ENCODE measurements at places on chromosomes 13 and 19. TPM values are rescaled to one million over a fixed set of nuclear protein-coding genes. Genes with fewer than 3 reads are reported as not detected.

The ANKLE1 gene
- under 0.01 TPM for total RNA-seq

The CACNG8 gene
- not detected for total RNA-seq

The TEX26 gene
- not detected for total RNA-seq

The DCT gene
- total RNA-seq, result not detected

The IRF3 gene
- 111 TPM for total RNA-seq

The HIPK4 gene
- total RNA-seq, result not detected

The SEMA6B gene
- 0.24 TPM for total RNA-seq

The ZNF726 gene
- total RNA-seq, result 1.2 TPM

The GIPR gene
- total RNA-seq, result 0.96 TPM

The FXYD7 gene
- not detected for total RNA-seq

The IZUMO2 gene
- total RNA-seq, result not detected

The COL4A1 gene
- total RNA-seq, result 11.3 TPM

The ZNF835 gene
- 0.21 TPM for total RNA-seq

The STOML3 gene
- not detected for total RNA-seq

The RAB4B gene
- total RNA-seq, result 8.0 TPM

The CEP89 gene
- 7.5 TPM for total RNA-seq

The CLEC4M gene
- total RNA-seq, result not detected

The OR7C1 gene
- total RNA-seq, result under 0.01 TPM

The NALCN gene
- 2.4 TPM for total RNA-seq

The ZGLP1 gene
- 0.21 TPM for total RNA-seq

The ADGRE3 gene
- not detected for total RNA-seq

The ATP4A gene
- not detected for total RNA-seq

The CCDC70 gene
- not detected for total RNA-seq

The KCNN4 gene
- total RNA-seq, result 24.8 TPM

The LMTK3 gene
- 3.1 TPM for total RNA-seq

The ZNF626 gene
- total RNA-seq, result 10.0 TPM

The CPT1C gene
- total RNA-seq, result 1.9 TPM

The C19orf85 gene
- total RNA-seq, result not detected

The TSKS gene
- total RNA-seq, result not detected

The KIR3DL2 gene
- not detected for total RNA-seq

The IRGC gene
- not detected for total RNA-seq

The FBN3 gene
- total RNA-seq, result not detected

The SPTBN4 gene
- total RNA-seq, result 0.24 TPM

The GIPC3 gene
- total RNA-seq, result not detected

The AMER2 gene
- total RNA-seq, result not detected

The KLF1 gene
- not detected for total RNA-seq

The TMEM59L gene
- total RNA-seq, result 0.85 TPM
